ENCODE measurements at places on chromosomes 4 and X. TPM values are rescaled to one million over a fixed set of nuclear protein-coding genes. Genes with fewer than 3 reads are reported as not detected.
A peak's percentile ranks its signal among the peaks of the same experiment; 100 is the strongest.

DNA sequence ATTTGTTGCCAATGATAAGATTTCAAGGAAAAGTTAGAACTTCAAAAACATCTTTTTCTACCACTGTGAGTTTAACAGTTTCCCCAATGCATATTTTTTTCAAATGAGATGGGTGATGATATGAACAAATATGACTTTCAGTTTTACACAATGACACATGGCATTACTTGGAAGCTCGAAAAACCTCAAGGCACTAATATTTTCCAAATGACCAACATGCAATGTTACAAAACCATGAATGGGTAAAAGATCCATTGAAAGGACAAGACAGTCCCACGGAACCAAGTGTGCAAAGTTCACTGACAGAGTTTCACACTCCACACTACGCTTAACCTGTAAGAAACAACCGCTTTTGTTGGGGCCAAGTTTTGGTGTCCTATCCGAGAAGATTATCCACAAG lies 84.5 kb downstream of the CD99L2 start:
- H3K27me3 ChIP-seq = no peaks in the 10 kb centered on the region
- H3K4me3 ChIP-seq = no peak overlapping the region
- H3K36me3 ChIP-seq = no peaks in the 10 kb centered on the region
- no peaks in the 10 kb centered on the region for H3K4me1 ChIP-seq
- DNase-seq = no peak

The KIAA0232 gene
- 20.8 TPM for total RNA-seq

The MAP7D2 gene
- total RNA-seq = 2.4 TPM

The ASB5 gene
- 1.7 TPM for total RNA-seq

- no peak overlapping the region for H3K4me3 ChIP-seq
- no peaks in the 10 kb centered on the region for H3K36me3 ChIP-seq
- no peak overlapping the region for H3K27ac ChIP-seq
- no peak for DNase-seq
Observed at GRCh38 chrX:139025816-139026215, 314.3 kb upstream of the FGF13 start.

- H3K36me3 ChIP-seq = no peaks in the 10 kb centered on the region
- H3K27me3 ChIP-seq = no peaks in the 10 kb centered on the region
- H3K4me1 ChIP-seq = no peaks in the 10 kb centered on the region
- no peak for DNase-seq
Observed at GRCh38 chr4:182923366-182923765, 6.2 kb upstream of the DCTD start.

The TMEM35A gene
- 3.9 TPM for total RNA-seq

- H3K27ac ChIP-seq = peak overlapping the region; percentile 38
- H3K4me3 ChIP-seq = no peak overlapping the region
- H3K4me1 ChIP-seq = no peaks in the 10 kb centered on the region
- no peaks in the 10 kb centered on the region for H3K27me3 ChIP-seq
- peak; percentile 90 for DNase-seq
- H3K36me3 ChIP-seq = peaks cover 3% of the 10 kb centered on the region
Observed at GRCh38 chr4:38062088-38062775, 102.0 kb downstream of the PTTG2 start.

DNA sequence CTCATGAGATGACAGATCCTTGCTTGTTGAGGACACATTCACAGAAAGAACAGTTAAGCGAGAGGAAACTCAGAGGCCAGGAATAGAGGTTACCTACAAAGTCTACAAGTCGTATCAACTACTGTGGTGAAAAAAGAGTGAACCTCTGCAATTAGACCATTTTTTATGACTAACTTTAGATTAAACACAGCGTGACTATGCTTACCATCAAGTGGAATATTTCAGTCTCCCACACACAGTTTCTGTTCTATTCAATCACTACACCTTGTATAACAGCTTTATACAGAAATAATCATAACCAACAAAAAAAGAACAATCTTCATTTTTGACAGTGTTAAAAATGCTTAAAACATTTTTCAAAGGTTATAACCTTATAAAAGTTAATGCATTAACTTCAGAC lies 46.6 kb downstream of the ADAMTS3 start:
- no peak for DNase-seq
- H3K4me1 ChIP-seq = no peaks in the 10 kb centered on the region
- H3K27me3 ChIP-seq = no peaks in the 10 kb centered on the region

DNA sequence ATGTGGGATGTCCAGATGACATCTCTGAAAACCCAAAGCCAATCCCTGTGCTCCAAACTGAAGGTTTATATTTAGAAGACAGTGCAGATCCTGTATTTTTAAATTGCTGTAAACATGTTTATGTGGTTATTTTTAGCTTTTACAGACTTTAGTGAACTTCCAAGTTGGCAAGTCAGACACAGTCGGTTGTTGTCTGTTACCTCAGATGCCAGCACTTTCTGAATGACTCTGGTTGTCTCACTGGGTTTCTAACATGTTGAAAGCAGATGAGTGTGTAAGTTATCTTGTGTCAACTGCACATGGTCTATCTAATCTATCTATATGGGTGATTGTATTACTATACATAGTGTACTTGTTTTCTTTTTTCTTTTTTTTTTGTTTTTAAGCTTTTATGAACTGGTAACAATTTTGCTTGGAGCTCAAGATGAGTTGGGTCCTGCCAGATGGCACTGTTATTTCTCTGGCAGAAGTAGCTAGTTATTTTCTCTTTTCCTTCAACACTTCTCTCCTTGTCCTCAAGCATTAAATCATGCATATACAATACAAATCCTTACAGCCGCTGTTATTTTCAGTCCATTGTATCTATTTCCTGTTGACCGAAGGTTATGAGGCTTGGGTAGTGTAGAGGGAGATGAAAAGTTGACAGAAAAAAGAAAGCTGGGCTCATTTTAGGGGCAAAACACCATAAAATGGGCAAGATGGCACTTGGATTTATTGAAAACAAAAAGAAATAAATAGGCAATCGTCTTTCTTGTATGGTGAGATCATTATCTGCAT lies 66.3 kb downstream of the GAB1 start:
- no peak overlapping the region for H3K4me3 ChIP-seq
- DNase-seq = no peak
- no peaks in the 10 kb centered on the region for H3K4me1 ChIP-seq
- no peaks in the 10 kb centered on the region for H3K27me3 ChIP-seq
- H3K36me3 ChIP-seq = no peaks in the 10 kb centered on the region
- H3K27ac ChIP-seq = no peak overlapping the region

The TACR3 gene
- total RNA-seq = not detected

DNA sequence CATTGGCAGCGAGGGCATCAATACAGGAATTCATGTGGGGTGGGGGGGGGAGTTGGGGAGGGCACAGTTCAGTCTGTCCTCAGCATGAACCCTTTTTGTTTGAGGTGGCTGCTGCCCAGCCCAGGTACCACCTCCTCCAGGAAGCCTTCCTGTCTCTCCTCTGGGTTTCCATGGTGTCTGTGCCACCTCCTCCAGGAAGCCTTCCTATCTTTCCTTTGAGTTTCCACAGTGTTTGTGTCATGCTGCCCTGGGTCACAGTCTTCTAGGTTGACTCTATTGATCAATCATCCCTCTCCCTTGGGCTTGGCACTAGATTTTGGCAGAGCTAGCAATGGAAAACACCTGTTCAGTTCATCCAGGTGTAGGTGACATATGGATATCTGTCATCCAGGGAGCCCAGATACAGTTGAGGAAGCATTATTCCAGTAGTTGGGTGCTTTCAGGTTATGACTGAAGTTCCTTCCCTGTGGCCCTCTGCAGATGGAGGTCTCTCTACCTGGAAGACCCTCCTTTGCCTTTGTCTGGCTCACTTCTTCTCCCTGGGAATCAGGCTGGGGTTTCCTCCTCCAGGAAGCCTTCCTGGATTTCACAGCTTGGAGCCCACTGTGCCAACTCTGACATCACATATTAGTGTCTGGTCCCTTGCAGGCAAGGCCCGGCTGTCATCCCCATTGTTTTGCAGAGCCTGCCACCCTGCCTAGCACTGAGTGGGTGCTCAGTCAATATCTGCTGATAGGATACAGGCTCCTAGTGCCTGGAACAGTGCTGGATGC lies 96.6 kb downstream of the SORCS2 start:
- no peak overlapping the region for H3K4me3 ChIP-seq
- no peaks in the 10 kb centered on the region for H3K4me1 ChIP-seq
- no peaks in the 10 kb centered on the region for H3K36me3 ChIP-seq
- no peaks in the 10 kb centered on the region for H3K27me3 ChIP-seq
- no peak for DNase-seq

The TMPRSS11B gene
- not detected for total RNA-seq

GRCh38 chr4:52861171-52861823 lies 820 bp upstream of the RASL11B start:
- H3K27me3 ChIP-seq = no peaks in the 10 kb centered on the region
- H3K27ac ChIP-seq = no peak overlapping the region
- DNase-seq = peak; percentile 25
- H3K36me3 ChIP-seq = no peaks in the 10 kb centered on the region

- no peaks in the 10 kb centered on the region for H3K27me3 ChIP-seq
- H3K27ac ChIP-seq = no peak overlapping the region
- peaks cover 10% of the 10 kb centered on the region for H3K4me1 ChIP-seq
- no peak overlapping the region for H3K4me3 ChIP-seq
- peaks cover 6% of the 10 kb centered on the region for H3K36me3 ChIP-seq
Observed at GRCh38 chr4:2245057-2245786, 3.3 kb upstream of the HAUS3 start.

DNA sequence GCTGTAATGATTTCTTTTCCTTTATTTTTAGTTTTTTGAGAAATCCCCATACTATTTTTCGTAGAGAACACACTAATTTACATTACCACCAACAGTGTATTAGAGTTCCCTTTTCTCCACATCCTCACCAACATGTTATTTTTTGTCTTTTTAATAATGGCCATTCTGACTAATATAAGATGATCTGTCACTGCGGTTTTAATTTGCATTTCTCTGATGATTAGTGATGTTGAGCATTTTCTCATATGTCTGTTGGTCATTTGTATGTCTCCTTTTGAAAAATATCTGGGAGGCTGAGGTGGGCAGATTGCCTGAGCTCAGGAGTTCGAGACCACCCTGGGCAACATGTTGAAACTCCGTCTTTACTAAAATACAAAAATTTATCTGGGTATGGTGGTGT lies 30.2 kb downstream of the SPINK2 start:
- no peak for DNase-seq
- no peaks in the 10 kb centered on the region for H3K4me1 ChIP-seq
- H3K27ac ChIP-seq = no peak overlapping the region
- no peaks in the 10 kb centered on the region for H3K36me3 ChIP-seq
- no peak overlapping the region for H3K4me3 ChIP-seq

GRCh38 chrX:73817393-73818199 lies 254.6 kb downstream of the CHIC1 start:
- no peaks in the 10 kb centered on the region for H3K27me3 ChIP-seq
- H3K36me3 ChIP-seq = no peaks in the 10 kb centered on the region
- no peak overlapping the region for H3K4me3 ChIP-seq
- no peaks in the 10 kb centered on the region for H3K4me1 ChIP-seq

GRCh38 chr4:10172278-10172921 lies 55.8 kb upstream of the WDR1 start:
- no peaks in the 10 kb centered on the region for H3K27me3 ChIP-seq
- H3K4me3 ChIP-seq = no peak overlapping the region
- H3K36me3 ChIP-seq = no peaks in the 10 kb centered on the region
- DNase-seq = no peak
- H3K4me1 ChIP-seq = no peaks in the 10 kb centered on the region

The SEC24D gene
- 77.0 TPM for total RNA-seq

DNA sequence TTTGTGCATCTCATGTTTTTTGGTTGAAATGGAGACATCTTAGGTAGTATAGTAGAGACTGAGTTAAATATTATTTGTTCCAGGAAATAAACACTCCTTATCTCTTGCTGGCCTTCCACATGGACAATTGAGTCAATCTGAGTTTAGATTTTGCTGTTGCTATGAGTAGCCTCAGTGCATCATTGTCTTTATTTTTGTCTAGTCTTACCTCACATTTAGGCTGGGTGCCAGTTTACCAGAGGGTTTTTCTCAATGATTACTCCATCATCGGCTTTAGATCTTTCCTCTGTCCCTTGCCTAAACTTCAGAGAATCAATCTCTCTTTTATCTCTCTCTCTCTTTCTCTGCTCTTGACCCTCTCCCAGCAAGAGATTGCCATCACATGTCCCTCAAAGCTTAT lies 73.6 kb downstream of the GABRB1 start:
- H3K27ac ChIP-seq = no peak overlapping the region
- no peaks in the 10 kb centered on the region for H3K36me3 ChIP-seq

The TEX13B gene
- total RNA-seq = not detected

The SLC7A11 gene
- 2.9 TPM for total RNA-seq

DNA sequence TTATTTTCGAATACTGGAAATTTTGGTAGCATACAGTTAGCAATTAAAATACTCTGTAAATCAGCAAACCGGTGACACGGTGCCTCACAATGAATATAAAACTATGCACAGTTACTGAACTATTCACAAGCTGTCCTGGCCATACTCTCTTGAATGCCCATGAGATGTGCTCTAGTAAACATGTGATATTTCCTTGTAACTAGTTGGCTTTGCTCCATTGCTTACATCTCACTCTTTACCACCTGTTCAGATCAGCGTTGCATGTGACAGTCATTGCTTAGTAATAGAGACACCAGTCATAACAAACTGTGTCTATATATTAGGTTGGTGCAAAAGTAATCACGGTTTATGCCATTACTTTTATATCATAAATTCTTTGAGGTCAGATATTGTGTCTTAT lies 897.9 kb upstream of the FTHL17 start:
- H3K4me1 ChIP-seq = no peaks in the 10 kb centered on the region
- no peaks in the 10 kb centered on the region for H3K27me3 ChIP-seq
- H3K27ac ChIP-seq = no peak overlapping the region
- no peak overlapping the region for H3K4me3 ChIP-seq

- H3K27me3 ChIP-seq = no peaks in the 10 kb centered on the region
- no peak overlapping the region for H3K27ac ChIP-seq
- H3K36me3 ChIP-seq = no peaks in the 10 kb centered on the region
Observed at GRCh38 chr4:70158576-70158975, 4.5 kb downstream of the PRR27 start.

DNA sequence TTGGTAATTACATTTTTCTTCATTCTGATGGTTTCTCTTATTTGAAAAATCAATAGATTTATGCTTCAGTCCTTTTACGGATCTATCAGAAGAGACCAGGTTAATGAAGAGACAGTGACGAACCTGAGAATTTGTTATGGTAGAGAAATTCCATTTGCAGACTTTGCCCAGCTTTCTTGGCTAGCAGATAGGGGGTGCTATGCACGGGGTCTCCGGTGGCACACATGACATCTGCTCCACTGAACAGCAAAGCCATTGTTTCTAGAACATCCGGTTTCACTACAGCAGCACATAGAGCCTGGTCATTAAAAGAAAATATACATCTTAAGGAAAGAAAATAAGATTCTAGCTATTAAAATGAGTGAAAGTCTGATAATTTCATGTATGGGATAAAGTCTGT lies 85.1 kb downstream of the ARAP2 start:
- no peaks in the 10 kb centered on the region for H3K27me3 ChIP-seq
- DNase-seq = no peak
- no peaks in the 10 kb centered on the region for H3K36me3 ChIP-seq
- no peaks in the 10 kb centered on the region for H3K4me1 ChIP-seq
- H3K27ac ChIP-seq = no peak overlapping the region

- H3K27ac ChIP-seq = no peak overlapping the region
- DNase-seq = no peak
- no peaks in the 10 kb centered on the region for H3K36me3 ChIP-seq
- no peak overlapping the region for H3K4me3 ChIP-seq
- no peaks in the 10 kb centered on the region for H3K4me1 ChIP-seq
- no peaks in the 10 kb centered on the region for H3K27me3 ChIP-seq
Observed at GRCh38 chr4:141102367-141102766, 30.9 kb downstream of the RNF150 start.

GRCh38 chrX:101617211-101618191 lies at the start of gene ARMCX6:
Gene ARMCX6, minus strand, starts transcription at chrX:101618000. Its CDS starts 1,380 bp downstream, at chrX:101616620.
- no peaks in the 10 kb centered on the region for H3K4me1 ChIP-seq
- H3K4me3 ChIP-seq = peak within 1 kb of the TSS; percentile 54
- H3K36me3 ChIP-seq = no peaks in the 10 kb centered on the region
- no peaks in the 10 kb centered on the region for H3K27me3 ChIP-seq
- DNase-seq = peak; percentile 79

Data from colonic mucosa (tissue), 4 donors.